ENCODE measurements at places on chromosomes 11 and 22.

GRCh38 chr11:65695459-65696241, 16.4 kb upstream of the KAT5 start:
- no peak for DNase-seq

DNA sequence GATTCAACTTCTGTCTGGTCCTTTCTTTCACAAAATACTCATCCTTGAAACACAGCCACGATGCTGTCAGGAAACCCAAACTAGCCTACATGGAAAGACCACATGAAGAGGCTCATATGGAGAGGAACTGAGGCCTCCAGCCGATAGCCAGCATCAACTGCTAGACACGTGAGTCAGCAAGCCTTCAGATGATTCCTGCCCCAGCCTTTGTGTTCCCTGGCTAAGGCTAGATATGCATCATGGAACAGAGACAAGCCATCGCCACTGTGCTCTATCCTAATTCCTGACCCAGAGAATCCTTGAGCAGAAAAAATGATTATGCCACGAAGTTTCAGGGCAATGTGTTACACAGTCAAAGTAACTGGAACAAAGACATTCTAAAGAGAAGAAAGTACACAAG, 75.5 kb downstream of the ENTHD1 start:
- DNase-seq: no peak

DNA sequence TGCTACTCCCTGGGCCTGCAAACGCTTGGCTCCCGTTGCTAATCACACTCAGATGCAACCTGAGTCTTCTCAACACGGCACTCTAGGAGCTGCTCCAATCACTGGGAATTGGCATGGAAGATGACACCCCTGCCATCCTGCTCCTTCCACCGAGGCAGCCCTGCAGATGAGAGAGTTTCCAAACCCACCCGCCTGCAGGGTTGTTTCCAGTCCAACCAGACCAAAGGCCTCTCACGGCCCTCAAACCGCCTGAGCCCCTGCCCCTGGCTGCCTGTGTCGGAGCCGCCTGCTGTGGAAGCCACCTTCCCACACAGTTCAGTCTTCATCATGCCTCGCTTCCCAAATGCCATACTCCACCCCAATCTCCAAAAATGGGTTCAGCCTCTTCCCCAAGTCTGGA, 36.8 kb upstream of the TP53I11 start:
- DNase-seq: no peak

- DNase-seq: no peak
Measured at GRCh38 chr22:37684803-37685615, 1.1 kb upstream of the NOL12 start.

GRCh38 chr11:131454989-131455388, 84.6 kb downstream of the NTM start:
- no peak for DNase-seq

- no peak for DNase-seq
Measured at GRCh38 chr11:985406-985805, 51.1 kb downstream of the MUC6 start.

DNA sequence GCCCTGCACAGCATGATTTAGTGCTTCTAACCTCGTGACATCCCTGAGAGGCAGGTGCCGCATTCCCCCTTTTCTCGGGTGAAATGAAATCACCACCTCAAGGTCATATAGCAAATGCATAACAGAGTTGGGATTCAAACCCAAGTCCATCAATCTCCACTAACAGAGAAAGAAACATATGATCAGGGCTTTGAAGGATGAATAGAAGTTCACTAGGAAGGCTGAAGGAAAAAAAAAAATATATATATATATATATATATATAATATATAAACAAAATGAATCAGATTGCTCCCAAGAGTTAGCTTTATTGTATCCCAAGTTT, 12.1 kb upstream of the ARHGEF17 start:
- no peak for DNase-seq

DNA sequence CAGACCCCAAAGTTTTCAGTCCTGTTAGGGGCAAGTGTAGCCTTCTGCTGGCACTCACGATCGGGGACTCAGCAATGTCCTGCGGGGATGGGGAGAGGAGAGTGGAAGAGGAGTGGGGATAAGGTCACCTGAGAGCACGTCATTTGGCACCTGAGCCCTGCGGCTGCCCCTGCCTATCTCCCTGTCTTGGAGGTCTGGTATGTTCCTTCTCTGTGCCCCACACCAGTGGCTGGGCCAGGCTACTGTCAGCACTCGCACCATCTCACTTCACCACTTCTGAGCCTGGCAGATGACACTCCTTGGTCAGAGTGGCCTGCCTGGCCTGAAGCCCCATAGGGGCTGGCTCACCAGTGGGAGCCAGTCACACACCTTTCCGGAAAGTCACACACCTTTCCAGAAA, 20.1 kb upstream of the CHADL start:
- DNase-seq: no peak

DNA sequence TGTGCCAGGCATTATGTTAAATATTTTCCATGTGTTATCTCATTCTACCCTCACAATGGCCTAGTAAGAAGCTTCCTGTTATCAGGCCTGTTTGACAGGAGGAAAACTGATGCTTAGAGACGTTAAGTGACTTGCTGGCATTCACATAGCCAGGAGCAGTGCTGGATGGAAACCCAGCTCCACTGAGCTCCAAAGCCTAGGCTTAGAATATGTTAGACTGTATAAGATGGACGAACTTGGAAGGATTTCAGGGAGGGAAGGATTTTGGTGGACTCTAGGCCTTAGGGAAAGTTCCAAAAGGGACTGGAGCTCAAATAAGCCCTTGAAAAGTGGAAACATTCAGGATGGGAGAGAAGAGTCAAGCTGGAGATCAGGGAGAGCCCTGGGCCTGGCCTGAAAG, 2.1 kb downstream of the CD44 start:
- no peak for DNase-seq

DNA sequence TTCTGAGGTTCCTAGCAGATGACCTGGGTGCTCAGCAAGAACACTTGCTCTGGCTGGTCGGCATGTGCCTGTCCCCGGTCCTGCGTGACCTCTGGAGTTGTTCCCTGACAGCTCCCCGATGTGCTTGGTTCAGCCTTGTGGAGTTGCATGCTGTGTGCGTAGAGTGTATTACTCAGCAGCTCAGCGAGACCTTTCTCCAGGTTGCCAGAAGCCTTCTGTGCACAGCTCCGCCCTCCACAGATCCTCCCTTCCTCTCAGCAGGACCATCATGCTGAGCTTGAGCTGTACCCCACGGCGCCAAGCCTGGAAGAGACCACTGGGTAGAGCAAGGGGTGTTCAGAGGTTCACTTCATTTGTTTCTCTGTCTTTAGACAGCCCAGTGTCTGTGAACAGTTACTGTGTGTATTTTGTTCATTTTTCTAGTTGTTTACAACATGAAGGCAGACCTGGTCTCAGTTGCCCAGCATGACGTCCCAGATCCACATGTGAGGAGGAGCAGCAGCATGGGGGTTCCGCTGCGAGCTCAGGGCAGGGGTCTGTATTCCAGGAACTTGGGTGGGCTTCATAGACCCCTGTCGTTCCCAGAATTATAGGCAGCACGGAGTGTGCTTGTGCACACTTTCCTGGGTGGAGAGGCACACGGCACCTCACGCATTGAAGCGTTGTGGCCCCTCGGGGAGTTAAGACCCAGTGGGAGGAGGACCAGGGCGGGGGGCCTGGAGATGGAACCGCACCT, 148.6 kb downstream of the IGLL1 start:
- no peak for DNase-seq

DNA sequence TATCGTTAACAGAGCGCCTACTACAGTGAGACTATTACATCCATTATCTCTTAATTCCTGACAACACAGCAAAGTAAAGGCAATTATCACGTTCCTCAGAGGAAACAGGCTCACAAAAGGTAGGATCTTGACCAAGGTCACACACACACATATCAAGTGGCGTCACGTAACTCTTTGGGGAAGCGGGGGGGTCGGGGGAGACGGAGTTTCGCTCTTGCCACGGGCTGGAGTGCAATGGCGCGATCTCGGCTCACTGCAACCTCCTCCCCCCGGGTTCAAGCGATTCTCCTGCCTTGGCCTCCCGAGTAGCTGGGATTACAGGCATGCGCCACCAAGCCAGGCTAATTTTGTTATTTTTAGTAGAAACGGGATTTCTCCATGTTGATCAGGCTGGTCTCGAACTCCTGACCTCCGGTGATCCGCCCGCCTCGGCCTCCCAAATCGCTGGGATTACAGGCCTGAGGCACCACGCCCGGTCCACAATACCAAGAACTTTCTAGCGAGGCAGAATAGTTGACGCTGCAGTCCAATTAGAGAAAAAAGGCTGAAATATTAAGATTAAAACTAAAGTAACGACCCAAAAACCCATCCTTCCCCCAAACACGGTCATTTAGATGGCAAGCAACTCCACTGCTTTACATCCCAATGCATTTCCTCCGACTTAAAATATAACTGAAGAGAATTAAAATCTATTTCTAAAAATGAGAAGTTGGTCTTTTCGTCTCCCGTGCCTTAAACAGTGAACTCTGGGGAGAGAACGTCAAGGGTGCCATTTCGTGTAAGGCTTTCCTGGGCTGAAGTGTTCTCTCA, 1.2 kb downstream of the DDX17 start:
- peak; percentile 9 for DNase-seq

GRCh38 chr11:1293619-1294015, 15.8 kb downstream of the TOLLIP start:
- DNase-seq: no peak

- DNase-seq: no peak
Measured at GRCh38 chr11:84372381-84372950, 1086.3 kb upstream of the CCDC90B start.
